Hepatocyte (in vitro differentiated cells): ENCODE measurements at places on chromosomes 6 and 20. TPM values are rescaled to one million over a fixed set of nuclear protein-coding genes. Genes with fewer than 3 reads are reported as not detected.

DNA sequence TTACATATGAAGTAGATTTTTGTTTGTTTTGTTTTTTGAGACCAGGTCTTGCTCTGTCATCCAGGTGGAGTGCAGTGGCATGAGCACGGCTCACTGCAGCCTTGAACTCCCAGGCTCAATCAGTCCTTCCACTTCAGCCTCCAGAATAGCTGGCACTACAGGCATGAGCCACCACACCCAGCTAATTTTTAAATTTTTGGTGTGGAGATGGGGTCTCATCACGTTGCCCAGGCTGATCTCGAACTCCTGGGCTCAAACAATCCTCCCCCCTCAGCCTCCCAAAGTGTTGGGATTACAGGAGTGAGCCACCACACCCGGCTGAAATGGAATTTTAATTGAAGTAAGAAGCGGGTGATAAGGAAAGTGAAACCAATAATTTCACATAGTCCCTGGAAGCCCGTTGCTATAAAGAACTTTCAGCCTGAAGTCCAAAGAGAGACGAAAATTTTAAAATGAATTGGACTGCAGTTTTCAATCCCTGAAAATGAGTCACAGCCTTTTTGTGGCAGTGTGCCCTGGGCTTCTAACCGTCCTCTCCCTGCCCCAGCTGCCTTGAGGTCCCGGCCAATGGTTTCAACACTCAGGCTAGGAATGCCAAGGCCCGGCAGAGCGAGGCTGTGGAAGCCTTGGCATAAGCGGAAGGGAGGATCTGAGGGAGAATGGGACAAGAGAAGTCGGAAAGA, 757 bp downstream of the RAET1E start:
- DNase-seq = no peak

GRCh38 chr6:16676376-16676775, 84.9 kb downstream of the ATXN1 start:
- DNase-seq = no peak

DNA sequence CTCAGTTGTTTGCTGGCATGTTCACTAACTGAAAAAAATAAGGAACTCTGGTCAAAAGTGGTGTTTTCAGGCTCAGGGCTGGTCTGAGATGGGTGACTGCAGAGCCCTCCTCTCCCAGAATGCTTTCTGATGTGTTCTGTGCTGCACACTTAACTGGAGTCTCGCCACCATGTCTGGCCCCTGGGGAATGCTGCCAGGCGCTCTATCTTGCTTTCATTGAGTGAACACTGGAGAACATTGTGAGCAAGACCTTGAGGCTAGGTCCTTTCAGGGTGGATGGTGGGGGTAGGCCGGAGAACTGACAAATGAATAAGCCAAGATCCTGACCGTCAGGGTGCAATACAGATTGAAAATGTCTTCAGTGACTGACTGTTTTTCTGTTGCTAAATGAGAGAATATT, 19.5 kb downstream of the PANK2 start:
- no peak for DNase-seq

DNA sequence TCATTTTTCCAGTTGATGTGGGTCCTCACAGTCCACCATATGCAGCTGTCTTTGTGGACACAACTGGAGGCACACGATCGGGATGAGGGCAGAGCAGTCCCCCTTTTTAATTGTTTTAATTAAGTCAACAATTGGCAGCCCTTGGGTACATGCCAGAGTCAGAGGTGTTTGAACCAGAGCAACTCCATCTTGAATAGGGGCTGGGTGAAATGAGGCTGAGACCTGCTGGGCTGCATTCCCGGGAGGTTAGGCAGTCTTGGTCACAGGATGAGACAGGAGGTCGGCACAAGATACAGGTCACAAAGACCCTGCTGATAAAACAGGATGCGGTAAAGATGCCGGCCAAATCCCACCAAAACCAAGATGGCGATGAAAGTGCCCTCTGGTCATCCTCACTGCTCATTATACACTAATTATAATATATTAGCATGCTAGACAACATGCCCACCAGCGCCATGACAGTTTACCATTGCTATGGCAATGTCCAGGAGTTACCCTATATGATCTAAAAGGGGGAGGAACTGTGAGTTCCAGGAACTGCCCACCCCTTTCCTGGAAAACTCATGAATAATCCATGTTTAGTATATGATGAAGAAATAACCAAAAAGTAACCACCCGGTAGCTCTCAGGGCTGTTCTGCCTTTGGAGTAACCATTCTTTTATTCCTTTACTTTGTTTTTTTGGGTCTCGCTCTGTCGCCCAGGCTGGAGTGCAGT, 31.8 kb upstream of the BLCAP start:
- no peak for DNase-seq

DNA sequence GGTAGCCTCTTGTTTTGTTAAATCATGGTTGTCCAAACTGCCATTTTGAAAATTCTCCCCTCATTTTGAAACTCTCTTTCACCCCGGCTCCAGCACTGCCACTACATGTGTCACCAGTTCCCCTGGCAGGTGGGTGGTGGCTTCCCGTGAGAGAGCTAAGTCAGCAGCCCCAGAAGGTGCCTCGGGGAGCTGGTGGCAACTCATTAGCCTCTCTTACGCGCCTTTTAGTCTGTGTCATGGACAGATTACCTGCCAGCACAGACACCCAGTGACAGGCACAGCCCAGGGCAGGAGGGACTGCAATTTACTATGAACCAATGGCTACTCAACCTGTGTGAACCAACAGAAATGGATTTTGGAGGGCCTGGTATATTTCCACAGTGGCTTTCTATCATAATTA, 147.1 kb upstream of the SASH1 start:
- no peak for DNase-seq

- no peak for DNase-seq
Observed at GRCh38 chr6:152301021-152301764, 336.0 kb downstream of the SYNE1 start.

DNA sequence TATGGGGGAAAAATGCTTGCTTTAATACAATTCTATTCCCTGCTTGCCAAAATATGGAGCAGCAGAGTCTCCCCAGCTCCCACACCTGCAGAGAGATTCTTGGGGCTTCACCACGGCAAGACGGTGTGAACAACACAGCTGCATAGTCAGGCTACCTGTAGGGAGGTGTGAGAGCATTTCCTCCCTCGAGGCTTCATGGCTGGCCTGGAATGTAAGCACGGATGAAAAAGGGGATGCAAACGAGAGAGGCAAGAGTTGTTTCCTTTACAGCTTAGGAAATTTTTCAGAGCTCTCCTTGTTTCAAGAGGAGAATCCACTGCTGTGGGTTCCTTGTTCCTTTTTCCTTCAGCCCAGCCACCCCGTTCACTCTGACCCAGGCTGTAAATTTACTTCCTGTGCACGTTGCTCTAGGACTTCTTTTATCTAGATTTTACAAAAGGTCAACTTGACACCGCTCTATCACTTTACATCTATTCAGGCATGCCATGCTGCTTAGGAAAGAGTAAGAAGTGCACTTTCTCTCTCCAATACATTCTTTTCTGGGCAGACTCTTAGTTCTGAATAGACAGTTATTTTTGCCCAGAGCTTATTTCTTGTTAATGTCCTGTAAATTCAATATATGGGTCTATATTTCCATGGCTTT, 197.1 kb downstream of the KHDC1L start:
- no peak for DNase-seq

GRCh38 chr6:102051001-102051400, 657.5 kb downstream of the GRIK2 start:
- DNase-seq = no peak

DNA sequence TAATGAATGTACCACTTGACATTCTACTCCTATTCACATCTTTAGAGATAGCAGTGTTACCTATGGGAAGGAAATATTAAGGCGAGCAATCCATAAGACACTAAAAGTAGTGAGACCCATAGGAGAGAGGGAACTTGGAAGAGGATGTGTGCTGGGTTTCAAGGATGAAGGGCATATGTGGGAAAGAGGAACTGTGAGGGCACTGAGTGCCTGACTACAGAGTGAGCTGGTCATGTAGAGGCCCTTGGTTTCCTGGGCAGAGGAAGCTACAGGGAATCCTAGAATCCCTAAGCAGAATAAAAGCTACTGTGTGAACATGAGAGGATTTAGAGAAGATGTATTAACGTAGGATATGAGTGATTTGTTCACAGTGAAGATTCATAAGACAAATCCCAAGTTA, 262.8 kb downstream of the FARS2 start:
- no peak for DNase-seq

DNA sequence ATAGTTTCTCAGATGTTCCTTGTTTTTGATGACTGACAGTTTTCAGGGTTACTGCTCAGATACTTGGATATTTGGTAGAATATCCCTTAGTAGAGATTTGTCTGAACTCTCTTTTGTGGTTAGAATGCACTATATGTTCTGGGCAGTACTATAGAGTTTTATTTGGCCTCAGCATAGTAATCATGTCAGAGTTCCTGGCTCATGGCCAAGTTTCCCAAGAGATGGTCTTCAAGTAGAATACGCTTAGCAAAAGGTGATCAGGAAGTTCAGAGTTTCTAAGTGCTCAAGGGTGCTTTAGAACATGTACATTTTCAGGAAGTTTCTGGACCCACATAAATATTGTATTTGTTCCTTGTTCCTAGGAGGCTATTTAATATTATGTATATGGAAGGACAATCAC, 1209.7 kb upstream of the GJE1 start:
- no peak for DNase-seq

GRCh38 chr6:119586250-119586882, 236.8 kb upstream of the MAN1A1 start:
- no peak for DNase-seq

DNA sequence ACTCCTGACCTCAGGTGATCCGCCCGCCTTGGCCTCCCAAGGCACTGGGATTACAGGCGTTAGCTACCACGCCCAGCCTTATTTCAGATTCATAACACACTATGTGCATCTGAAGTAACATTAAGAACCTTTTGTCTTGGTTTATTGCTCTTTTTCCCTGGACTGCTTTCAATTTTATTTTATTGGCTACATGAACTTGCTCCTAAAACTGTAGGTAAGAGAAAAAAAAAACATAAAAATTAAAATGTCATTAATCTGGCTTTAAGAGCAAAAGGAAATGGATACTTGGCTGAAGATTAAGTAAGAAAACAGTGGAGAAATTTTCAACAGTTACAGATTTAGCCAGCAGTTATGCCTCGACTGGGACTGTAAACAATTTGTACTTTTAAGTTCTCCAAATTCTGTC, 62.5 kb downstream of the GJA1 start:
- DNase-seq = no peak

CRIP3 gene
- 1.0 and 1.5 TPM in 2 replicates for polyA plus RNA-seq

KIFC1 gene
- 6.1 and 6.6 TPM in 2 replicates for polyA plus RNA-seq

C6orf15 gene
- not detected in 2 replicates for polyA plus RNA-seq
